Stimulated activated CD8-positive, alpha-beta memory T cell treated with anti-CD3 and anti-CD28 coated beads, Interleukin-15, amount 100 ng/mL, for 24 hours (primary cell): ENCODE measurements at places on chromosomes 2 and 18.

DNA sequence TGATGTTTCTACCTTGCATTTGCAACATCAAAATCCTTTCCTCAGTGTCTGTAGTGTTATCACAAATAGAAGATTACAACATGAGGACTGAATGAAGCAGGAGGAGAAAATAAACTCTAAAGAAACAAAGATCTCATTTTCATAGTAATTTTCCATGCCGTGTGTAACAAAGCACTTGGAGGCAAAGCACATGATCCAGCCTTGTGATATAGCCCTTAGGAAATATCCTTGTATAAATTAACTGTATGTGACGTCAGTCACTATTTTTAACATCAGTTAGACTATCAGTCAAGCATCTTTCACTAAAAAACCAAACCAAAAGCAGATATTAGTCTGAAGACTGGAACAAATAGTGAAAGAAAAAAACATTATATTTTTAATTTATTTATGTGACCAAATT, 492.1 kb upstream of the CNTNAP5 start:
- no peak for DNase-seq

DNA sequence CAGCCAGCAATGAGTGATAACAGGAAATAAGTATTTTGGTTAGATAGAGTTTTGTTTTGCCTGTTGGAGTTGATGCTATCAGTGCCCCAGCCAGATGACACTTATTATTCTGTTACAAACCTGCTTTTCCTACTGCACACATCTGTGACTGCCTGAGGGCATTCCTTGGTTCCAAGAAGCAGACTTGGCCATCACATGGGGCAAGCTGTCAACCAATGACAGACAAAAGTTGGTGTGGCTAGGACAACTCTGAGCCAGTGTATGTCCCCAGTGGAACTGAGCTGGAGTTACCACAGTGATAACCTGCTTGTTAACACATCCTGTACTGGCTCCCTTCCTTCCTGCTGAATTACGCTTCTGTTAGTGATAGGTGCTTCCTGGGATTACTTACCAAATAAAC, 54.5 kb downstream of the FAM171B start:
- DNase-seq = no peak

- DNase-seq = no peak
Measured at GRCh38 chr2:11543337-11544216, 9.7 kb downstream of the GREB1 start.

DNA sequence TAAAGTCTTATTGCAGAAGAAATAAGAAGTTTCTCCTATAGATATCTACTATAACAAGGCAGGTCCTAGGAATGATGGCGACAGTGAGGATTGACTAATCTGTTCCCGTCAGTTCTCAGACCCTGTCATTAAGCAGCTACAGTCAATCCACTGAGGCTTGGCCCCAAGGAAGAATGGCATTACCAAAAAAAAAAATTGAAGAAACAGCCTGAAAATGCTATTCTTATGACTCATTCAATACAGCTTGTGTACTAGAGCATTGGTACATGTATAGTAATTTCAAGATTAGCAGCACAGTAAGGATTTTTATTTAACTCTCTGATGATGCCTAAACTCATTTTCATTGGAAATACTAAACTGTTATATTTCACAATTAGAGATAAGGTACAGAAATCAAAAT, 1096.1 kb upstream of the NXPH2 start:
- DNase-seq = no peak

- DNase-seq = no peak
Measured at GRCh38 chr2:129936334-129936934, 43.0 kb upstream of the RAB6C start.

- no peak for DNase-seq
Measured at GRCh38 chr2:233210843-233211547, 40.5 kb upstream of the ATG16L1 start.

DNA sequence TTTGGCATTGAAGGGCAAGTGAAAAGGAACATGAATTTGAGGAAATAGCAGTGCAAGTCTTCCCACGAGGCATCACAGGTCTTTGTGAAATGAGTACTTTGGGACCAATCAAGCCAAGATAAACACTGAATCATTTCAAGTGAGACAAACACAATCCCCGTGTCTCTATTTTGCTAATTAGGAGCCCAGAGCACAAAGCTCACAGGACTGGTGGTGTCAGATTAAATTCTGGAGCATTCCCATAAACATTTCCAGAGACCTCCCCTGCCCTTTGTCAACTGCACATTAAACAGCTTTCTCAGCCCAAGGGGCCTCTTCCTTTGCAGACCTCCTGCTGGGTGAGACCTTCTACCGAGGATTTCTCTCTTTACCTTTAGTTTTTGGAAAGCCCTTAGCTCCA, 50.7 kb downstream of the DAPL1 start:
- no peak for DNase-seq

GRCh38 chr2:60972889-60973656, 44.4 kb upstream of the PEX13 start:
- DNase-seq = no peak

DNA sequence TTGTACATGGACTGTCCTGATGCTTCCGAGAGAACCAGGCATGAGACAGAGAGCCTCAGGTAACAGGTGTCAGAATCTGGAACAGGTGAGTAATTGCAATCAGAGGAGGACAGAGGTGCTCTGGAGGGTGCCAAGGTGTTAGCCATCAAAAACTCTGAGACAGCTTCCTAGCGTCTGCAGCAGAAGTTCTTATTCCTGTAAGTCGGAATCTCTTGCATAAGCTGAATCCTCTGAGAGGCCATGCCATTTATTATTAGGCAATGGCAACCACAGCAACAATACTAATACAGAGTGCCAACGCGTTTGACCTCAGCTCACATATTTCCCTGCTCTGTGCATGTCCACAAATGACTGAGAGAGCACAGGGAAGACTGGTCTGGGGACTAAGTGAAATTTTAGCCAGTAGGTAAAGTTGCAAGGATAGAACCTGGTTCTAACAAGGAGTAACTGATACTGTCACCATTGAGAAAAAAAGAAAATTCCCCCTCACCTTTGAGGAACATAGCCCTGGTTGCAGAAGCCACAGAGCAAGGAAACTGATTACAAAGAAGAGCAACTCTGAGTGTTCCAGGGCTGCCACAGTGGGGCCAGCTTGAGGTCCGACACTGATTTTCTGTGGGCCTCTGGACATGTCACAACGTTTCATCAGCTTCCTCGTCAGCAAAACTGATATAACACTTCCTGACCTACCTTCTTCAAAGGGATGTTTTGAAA, 55.1 kb upstream of the ACSL3 start:
- DNase-seq = no peak

- DNase-seq = no peak
Measured at GRCh38 chr18:24095976-24096375, 42.9 kb upstream of the CABYR start.

GRCh38 chr2:43540021-43540779, 55.6 kb downstream of the THADA start:
- DNase-seq = no peak

DNA sequence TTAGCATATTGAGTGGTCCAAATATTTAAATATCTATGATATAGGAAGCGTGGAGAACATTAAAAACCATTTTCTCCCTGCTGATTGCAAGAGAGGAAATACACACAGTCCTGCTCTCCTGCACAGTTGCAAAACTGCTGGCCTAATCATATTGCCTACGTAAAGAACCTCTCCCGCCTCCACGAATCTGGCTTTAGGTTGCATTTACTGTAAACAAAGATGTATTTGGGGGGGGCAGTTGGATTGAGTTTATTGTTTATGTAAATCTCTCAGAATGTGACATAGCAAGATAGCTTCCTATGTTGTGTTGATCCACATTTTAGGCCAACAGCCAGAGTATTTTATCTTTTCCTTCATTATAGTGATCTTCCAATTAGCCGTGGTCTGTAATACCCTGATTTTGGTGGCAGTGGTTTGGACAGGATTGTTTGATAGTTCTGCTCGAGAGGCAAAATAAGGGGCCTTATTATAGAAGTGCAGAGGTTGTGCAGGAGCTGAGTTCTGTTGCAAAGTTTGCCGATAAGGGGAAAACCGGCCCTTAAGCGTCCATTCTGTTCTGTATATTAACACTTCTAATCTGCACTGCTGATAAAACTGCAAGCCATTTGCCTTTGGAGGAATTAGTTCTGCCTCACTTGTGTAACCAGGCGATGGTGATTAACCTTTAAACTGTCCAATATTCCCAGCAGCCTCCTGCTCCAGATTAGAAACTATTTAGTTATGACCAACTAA, 101.6 kb upstream of the SIX3 start:
- no peak for DNase-seq

DNA sequence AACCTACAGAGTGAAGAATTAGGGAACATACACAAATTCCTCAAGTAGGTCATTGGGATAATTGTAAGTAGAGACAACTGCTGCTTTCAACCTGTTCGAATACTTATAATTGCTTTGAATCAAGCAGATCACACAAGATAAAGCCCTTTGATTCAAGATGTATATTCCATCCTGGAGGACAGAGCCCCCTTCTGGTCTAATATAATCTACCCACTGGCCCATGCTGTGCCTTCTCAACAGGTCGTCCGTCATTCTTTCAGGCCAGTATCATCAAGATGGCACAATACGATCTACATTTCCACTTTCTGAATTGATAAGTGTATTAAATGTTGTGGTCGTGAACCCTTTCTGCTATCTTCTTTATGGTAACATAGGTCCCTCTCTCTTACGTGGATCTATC, 387.0 kb upstream of the CDH19 start:
- no peak for DNase-seq

GRCh38 chr2:186515376-186515775, 29.3 kb downstream of the ZC3H15 start:
- no peak for DNase-seq

- DNase-seq = no peak
Measured at GRCh38 chr2:218312267-218312756, 20.0 kb upstream of the TMBIM1 start.

DNA sequence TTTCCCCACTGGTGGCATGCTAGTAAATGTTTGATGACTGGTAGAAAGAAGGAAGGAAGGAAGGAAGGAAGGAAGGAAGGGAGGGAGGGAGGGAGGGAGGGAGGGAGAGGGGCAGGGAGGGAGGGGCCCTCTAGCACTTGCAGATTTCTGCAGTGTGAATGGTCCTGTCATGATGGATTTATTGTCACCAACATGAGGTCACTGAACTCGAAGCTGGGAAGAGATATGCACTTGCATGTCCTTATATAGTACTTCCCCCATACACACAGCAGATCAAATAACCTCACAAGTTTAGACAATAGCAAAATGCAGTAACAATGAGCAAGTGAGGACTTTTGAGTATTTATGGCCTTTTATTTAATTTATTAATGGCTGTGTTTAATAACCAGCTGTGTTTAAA, 44.5 kb upstream of the CXCR4 start:
- DNase-seq = no peak

GRCh38 chr2:230601510-230601909, 111.1 kb upstream of the CAB39 start:
- DNase-seq = no peak

DNA sequence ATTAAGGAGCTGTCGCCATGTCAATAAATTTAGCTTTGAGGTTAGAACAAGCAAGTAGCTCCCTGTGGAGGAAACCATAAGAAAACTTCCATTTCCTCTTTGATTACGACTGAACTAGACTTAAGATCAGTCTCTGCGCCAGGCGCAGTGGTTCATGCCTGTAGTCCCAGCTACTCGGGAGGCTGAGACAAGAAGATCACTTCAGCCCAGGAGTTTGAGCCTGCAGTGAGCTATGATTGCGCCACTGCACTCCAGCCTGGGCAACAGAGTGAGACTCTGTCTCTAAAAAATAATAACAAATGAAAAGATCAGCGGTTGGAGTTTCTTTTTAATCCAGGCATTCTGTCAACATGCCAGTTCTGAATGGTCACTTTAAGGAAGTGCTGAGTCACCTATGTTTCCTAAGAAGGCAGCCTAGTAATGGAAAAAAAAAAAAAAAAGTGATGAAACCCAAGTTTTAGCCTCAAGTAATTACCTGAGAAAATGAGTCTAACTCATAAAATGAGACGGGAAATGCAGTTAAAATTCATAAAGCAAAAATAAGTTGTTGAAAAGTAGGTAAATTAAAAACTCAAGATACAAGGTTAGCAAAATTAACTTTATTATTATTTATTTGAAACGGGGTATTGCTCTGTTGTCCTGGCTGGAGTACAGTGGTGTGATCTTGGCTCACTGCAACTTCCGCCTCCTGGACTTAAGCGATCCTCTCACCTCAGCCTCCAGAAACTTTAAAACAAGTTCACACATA, 10.2 kb downstream of the C18orf32 start:
- DNase-seq = no peak
